Forelimb muscle (tissue), 1 donor: ENCODE measurements at places on chromosomes 5 and 9.

DNA sequence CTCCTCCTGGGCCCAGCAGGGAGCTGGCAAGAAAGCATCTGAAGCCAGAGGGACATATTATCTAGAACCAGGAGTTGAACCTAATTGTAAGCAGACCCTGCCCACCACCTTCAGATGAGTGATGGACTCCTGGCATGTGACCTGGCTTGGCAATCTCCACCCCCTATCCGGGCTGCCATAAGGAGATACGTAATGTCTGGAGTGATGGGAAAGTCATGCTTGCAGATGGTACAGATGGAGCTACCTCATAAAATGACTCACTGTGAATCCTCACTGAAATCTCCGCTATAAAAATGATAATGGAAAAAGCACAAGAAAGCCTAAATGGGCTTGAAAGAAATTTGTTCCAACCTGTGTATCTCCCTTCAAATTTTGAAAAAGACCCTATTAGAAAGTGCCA lies 157.5 kb downstream of the DMRT2 start:
- DNase-seq = no peak

DNA sequence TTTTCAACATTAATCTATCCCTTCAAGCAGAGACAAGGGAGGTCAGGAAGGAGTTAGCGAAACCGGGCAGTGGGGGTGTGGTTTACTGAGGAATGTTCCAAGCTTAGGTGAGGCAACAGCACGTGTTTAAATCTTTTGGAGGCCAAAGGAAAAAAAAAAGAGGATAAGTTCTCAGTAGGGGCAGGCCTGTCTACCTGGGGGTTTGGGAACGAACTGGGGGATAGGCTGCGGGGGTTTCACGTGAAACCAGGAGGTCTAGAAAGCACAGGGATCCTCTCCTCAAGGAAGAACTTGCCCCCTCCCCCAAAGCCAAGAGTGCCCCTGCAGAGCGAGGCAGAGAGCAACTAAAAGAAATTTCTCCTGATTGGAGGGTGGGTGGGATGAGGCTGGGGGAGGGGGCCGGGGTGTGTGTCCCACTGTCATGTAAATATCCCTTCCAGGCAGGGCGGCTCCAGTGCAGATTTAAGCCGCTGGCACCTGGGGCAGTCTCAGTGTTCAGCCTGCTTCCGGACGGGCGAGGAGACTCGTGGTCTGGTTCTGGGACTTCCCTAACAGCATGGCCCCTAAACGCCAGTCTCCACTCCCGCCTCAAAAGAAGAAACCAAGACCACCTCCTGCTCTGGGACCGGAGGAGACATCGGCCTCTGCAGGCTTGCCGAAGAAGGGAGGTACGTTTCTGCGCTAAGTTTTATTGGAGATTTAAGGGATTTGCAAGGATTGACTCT lies 5.5 kb upstream of the SET start:
- no peak for DNase-seq

- DNase-seq = no peak
These were observed 6.8 kb upstream of the DIPK1B start for GRCh38 chr9:136705564-136705963.

GRCh38 chr5:153952893-153953292 lies 85.8 kb downstream of the FAM114A2 start:
- peak; percentile 45 for DNase-seq

DNA sequence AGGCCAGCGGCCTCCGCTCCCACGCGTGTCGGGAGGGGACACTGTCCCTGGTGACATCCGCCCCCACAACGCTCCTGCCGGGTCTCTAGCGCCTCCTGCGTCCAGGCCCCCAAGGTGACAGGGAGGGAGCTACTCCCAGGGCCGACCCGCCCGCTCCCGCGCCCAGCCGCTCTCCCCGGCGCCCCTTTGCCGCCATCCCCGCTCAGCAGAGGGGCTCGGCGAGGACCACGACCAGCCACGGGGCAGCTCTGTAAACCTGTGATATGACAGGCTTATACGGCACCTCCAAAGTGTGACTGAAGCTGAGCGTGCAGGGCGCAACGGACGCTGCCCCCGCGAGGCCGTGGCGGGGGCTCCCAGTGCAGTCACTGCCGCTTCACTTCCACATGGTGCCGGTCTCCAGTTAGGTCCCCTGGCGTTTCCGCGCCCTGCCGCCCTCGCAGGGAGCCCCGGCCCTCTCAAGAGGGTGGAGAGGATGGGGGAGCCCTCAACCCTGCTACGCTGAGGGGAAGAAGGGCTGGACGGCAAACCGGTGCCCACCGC lies 978 bp upstream of the ADCY2 start:
- DNase-seq = no peak
